ENCODE measurements at places on chromosomes 4 and X.

DNA sequence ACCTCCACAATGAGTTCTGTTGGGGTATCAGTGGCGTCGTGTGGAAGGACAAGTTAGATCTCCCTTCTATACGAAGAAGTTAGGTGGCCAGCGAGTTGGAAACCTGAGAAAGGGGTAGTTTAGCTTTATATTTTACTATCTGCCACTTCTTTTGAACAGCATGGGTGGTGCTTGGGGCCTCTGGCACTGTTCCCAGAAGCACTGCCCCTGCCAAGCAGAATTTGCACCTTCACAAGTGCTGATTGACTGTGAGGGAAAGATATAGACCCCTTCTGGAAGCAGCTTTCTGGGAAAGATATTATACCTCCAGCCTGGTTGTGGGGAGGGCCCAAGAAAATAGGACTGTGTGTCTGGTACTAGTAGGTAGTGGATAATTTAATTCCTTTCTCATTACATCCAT lies 246.9 kb downstream of the FBXO8 start:
- DNase-seq, result no peak

- DNase-seq, result no peak
Observed at GRCh38 chrX:46959101-46959500, 46.9 kb downstream of the JADE3 start.

GRCh38 chr4:8140915-8141314 lies 17.7 kb downstream of the ABLIM2 start:
- no peak for DNase-seq

DNA sequence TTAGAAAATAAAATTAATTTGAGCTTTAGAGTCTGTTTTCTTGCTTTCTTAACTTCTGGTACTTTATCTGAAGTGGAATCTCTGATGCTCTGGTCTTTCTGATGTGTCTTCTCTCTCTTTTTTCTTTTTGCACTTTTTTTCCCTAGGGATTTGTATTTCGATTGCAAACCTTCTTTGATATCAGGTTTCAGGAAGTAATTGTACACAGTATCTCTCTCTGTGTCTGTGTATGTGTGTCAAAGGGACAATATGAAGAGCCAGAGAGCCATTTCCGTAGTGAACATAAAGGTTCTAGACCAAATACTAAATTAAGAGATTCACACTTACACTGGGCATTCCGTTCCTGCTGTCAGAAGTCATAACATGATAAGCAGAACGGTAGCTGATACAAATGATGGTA lies 325.0 kb downstream of the PCDH7 start:
- no peak for DNase-seq

DNA sequence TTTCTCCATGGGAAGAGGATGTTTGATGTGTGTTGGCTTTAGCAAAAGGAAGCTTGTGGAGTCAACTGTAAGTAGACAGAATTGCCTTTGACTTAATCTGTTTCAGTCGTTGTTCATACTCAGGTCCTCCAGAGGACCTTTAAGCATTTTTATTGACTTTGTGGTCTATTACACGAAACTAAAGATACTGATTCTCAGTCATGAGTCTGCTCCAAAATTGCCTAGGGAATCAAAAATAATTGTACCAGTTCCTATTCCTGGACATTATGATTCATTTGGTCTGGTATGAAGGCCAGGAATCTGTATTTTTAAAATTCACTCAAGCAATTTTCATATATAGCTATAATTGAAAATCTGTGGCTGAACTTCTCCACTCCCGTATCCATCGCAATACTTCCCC lies 38.6 kb downstream of the AR start:
- DNase-seq, result no peak

GRCh38 chrX:148600131-148600530 lies 99.7 kb downstream of the AFF2 start:
- DNase-seq, result no peak
